ENCODE measurements at places on chromosomes 7 and 10.

DNA sequence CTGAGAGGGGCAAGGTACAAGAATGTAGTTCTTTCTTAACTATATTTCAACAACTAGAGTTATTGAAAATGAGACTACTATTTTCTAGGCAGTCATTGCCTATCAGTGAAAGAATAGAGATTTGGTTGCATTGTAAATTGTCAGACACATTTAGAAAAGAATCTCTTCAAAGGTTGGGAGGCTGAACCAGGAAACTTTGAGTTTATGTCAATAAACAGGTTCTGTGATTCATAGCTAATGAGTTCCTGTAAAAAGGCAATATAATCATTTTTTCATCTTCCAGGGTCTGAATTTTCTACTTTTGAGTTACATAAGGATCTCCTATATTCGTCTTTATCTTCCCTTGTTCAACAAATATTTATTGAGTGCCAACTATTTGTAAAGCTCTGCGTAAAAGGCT lies 47.1 kb downstream of the MAGI2 start:
- no peak for DNase-seq

GRCh38 chr7:100407285-100408180 lies 21.0 kb downstream of the ZCWPW1 start:
- peak; percentile 63 for DNase-seq

GRCh38 chr10:103652599-103653281 lies 159.2 kb downstream of the NEURL1 start:
- DNase-seq, result no peak

- DNase-seq, result peak; percentile 55
These were observed at the start of gene ZNF746 for GRCh38 chr7:149497467-149498261. TSS of gene ZNF746 (minus strand) at chr7:149497809. CDS start at chr7:149497536, 273 bp downstream.

DNA sequence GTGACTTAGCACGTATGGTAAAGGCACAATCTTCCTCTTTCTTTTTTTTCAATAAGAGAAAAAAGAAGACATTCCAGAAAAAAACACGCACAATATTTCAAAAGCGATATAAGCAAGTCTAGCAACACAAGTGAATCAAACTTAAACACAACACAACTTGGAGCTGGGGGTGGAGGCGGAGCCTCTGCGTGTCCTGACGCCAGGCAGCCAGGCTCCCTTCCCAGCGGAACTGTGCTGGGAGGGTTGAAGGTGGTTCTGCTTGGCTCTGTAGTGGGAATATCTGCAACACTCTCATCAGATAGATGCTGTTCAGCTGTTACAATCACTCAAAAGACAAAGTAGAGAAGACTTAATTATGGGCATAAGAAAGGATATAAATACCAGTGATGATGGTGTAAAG lies 211.4 kb downstream of the WDR37 start:
- no peak for DNase-seq

- DNase-seq, result no peak
These were observed 13.2 kb upstream of the MALSU1 start for GRCh38 chr7:23285657-23286646.

DNA sequence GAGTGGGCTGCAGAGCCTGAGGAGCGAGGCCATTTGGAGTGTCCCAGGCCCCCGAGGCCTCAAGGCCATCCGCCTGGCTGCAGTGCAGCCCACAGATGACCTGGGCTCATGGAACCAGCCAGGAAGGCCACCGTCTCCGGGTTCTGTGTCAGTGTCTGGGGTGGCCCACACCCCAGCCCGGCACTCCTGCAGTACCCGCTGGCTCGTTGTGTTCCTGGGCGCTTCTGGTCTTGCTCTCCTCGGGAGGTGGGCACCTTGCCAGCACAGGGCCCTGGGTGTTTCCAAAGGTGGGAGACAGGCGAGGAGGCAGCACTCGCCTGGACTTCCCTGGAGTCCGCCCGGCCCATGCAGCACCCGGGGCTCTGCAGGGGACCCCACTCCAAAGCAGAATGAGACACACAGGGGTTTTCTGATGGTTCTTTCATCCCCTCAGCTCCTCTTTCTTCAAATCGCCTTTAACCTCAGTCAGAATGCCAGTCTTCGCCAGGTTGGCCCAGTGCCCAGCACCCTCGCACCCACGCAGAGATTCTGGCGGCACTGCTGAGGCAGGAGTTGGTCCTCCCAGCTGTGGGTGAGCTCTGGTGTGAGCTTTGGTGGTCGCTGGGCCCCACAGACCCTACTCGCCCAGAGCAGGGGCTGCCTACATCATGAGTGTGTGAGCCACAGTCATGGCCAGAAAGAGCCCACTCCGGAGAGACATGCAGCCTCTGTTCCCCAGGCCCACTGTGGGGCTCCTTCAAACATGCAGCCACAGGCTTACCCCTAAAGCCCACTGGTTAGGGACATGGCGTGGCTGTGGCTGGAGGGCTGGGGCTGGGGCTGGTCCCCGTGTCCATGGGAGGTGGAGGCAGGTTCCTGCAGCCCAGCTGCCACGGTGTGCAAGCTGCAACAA lies 155.7 kb downstream of the EBF3 start:
- no peak for DNase-seq

DNA sequence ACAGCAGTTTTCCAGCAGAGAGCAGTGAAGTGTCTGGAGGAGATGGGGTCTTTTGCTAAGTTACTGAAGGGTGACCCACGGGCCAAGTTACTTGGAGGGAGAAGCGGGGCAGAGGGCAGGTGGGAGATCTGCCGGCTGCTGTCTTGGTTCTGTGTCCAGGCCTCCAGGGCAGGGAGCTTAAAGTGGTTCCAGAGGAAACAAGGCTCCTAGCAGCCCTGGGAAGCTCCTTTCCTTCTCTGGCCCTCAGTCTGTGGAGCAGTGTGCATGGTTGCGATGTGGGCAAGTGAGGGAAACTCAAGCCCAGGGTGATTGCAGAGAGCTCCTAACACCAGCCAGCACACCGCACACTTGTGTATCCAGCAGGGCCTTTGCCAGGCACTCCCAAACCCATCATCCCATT lies 6.3 kb downstream of the GHRHR start:
- DNase-seq, result no peak

DNA sequence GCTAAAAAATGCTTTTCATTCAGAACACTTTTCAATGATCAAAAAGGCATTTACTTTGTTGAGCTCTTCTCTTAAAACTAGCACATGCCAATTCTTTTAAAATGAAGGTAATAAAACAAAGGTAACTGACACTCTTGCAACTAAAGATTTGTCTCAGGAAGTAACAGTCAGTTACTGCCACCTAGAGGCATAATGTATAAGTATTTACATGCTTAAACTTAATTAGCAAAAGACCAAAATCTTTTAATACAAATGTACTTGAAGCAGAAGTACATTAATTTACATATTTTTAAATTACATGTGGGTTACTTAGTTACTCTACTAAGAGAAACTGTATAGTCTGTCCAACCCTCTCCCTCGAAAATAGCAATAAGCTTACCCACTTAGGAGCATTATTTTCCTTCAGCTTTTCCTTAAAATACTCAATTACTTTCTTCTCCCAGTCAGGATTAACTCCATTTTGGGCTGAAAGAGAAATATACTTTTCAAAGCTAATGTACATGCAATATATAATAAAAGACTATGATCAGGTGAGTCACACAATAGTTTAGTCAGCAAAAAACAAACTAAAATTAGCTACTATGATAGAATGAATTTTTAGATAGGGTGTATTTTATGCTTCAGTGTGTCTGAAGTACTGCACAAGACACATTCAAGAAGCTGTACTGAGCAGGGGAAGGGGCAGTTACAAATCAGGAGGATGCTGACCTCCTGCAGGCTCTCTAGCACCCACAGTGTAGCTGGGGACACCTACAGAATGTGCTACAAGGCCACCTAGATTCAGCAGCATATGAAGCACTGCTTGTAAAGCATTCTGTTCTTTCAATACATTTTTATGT lies 13.0 kb downstream of the MCMBP start:
- peak; percentile 61 for DNase-seq

DNA sequence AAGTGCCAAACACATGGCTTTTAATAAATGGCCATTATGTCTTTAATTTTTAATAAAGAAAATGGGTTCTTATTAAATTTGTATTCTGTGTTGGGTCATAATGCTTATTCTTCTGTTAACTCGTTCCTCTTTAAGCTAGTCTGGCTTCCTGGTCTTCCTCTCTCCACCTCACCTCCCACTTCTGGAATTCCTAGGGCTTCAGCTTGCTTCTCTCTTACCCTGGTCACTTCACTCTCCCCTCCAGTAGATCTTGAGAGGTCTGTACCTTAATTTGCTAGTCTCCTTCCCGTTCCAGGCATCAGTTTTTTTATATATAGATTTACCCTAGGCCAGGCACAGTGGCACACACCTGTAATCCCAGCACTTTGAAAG lies 111.2 kb downstream of the RALA start:
- DNase-seq, result no peak

DNA sequence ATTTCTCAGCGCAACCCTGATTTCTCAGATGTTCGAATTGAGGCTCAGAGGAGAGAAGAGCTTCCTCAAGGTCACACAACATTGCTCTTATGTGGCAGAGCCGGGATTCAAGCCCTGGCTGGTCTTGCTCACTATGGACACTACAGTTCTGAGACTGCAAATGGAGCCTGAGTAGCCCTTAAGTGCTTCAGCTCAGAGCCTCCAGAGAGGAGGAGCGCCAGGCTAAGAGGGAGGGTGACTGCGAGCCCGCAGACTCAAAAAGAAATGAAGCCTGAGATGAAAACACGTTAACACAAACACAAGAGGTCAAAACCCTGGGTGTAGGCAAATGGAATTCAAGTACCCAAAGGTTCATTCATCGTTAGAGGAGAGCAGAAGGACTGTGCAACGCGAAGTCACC lies 13.9 kb downstream of the ARHGAP22 start:
- DNase-seq, result no peak

GRCh38 chr7:149866139-149866778 lies 7.5 kb upstream of the ATP6V0E2 start:
- DNase-seq, result no peak

DNA sequence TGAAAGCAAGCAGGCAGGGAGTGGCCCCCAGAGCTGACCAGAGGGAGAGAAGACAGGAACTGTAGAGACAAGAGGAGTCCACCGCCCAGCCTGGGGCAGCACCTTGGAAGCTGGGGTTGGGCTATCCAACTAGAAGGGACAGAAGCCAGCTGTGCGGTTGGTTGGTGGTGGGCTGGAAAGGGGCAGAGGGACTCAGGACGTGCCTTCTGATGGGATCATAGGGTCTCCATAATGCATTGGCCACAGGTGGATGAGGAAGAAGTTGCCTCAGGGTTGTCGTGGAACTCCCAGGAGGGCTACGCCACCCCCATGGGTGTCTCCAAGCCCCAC lies 114.0 kb upstream of the RET start:
- DNase-seq, result no peak

DNA sequence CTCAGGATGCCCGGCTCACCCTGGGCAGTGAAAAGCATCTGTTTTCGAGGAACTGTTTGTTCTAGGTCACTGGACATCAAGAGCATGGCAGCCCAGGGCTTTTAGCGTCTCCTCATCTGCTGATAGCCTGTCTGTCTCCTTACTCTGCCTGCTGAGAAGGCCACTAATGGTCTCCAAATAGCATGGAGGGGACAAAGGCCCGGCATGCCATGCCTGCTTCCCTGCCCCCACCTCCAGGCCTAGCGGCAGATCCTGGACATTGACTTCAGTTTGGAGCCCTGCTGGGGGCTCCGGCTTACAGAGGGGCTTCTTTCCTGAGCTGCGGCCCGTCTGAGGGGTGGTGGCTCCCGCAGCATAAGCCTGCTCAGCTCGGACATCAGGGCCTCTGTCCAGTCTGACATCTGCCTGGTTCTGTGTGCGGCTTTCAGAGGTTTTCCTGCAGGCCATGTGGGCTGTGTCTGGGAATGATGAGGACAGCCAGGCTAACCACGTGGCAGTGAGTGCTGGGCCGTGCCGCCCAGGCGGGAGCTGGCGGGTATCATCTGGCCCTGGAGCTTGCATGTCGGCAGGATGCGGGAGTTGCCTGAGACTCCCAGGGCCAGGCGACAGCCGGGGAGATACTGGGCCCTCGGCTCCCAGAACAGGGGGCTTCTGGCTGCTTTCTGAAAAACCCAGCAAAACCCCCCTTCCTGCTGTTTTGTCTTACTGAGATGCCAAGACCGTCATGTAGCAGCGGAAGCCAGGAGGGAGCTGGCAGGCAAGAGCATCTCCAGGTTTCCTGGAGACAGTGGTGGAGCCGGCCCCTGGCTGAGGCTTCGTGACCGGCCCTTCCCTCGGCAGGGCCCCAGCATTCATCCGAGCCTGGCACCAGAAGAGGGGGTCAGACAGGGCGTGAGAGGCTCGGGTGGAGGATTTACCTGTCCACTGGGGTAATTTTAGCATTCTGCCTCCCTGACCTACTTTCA lies 9.2 kb downstream of the PFKFB3 start:
- DNase-seq, result no peak

Data from AML-193 (cell line).